ENCODE measurements at places on chromosomes 6 and 20.

- no peak for DNase-seq
These were observed 174.1 kb upstream of the PTPRK start for GRCh38 chr6:128694303-128695009.

- peak; percentile 84 for DNase-seq
These were observed at the start of gene ANKRD6 for GRCh38 chr6:89432875-89433251. Gene ANKRD6 (plus strand): TSS chr6:89433152. CDS start chr6:89566977, 133,825 bp downstream.

DNA sequence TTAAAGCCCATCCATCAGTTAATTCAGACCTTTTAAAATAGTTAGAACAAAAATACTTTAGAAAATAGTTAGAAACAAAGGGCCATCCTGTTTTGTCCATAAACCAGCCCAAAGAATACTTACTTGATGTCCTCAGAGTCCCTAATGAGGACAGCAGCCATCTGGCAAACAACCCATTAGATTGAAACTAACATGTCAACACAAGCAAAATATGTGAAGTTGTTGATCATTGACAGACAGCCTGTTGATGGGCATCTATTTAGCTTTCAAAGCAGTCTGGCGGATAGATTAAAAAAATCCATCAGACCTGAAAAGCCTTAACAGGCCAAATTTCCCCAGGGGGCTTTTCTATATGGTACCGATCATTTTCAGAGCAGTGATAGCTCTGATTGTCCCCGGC is 154.2 kb upstream of the TSHZ2 start:
- DNase-seq: no peak

DNA sequence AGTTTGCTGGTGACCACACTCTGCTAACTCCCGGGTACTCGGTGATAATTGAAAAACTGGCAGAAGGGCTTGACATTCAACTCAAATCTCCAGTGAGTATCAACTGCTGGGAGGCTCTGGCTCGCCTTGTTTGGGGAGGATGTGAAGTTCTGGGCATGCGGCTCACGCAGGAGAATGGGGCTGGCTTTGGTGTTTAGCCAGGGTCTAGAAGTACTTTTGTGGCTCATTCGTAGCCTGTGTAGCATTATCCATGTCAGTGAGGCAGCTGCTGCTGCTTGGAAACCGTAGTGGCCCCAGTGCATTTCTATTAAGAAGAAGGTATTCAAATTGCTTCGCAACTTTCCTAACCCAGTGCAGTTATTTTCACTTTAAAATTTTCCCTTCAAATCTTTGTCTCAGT is 52.2 kb downstream of the KDM1B start:
- no peak for DNase-seq

GRCh38 chr6:70547313-70547712 is 19.4 kb upstream of the SDHAF4 start:
- DNase-seq: no peak

GRCh38 chr6:154397491-154398195 is 41.0 kb upstream of the IPCEF1 start:
- no peak for DNase-seq

DNA sequence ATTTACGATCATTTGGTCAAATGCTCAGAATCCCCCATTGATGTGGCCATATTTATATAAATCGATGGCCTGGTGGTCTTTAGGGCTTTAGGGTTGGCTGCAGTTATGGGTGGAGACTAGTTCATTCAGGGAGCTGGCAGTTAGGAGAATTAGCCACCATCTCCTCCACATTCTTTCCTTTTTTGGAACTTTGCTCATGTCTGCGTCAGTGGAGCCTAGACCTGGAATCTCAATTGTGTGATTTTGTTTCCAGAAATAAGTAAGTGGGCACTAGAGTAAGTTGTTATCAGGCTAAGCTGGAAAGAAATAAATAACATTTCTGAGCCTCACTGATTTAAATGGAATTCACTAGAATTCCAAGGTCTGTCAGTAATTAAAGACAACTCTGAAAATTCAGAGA is 29.0 kb upstream of the ELOVL5 start:
- DNase-seq: no peak

GRCh38 chr6:75081921-75082320 is 123.9 kb downstream of the COL12A1 start:
- no peak for DNase-seq
